Activated CD8-positive, alpha-beta memory T cell treated with anti-CD3 and anti-CD28 coated beads for 24 hours (primary cell): ENCODE measurements at places on chromosomes 16 and 17.
A peak's percentile ranks its signal among the peaks of the same experiment; 100 is the strongest.

- DNase-seq, result no peak
Measured at GRCh38 chr16:9508328-9508936, 417.0 kb downstream of the HAPSTR1 start.

DNA sequence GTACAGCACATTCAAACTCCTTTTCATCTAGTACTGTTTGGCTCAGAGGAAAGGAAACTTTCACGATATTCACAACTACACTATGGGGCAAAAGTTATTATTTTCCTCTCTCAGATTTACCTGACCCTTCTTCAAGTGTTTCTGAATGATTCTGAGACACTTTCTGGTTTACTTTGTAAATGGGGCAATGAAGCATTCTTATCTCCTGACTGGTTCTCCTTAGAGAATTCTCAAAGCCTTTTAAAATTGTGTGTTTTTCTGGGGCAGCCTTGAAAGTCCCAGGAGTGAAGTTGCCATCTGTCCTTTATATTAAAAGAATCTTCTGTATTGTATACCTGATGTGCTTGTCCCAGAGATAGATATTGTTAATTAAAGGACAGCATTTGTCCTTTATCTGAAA lies 264.9 kb downstream of the FTO start:
- DNase-seq, result no peak

DNA sequence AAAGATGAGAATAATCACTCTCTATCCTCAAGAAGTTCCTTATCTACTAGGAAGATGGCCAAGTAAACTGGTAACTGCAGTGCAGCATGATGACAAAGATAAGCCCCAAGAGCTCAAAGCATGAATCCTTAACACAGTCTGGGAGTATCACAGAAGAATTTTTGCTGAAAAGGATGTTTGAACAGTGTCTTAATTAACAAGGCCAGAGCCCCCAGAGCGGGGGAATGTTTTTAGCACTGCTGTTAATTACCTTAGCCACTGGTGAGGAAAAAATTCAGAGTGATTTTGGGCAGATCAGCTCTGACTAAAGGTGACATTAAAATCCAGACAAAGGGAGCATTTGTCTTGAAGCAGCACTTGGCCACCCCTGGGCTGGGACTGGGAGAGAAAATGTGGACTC lies 30.1 kb downstream of the ADAMTS18 start:
- no peak for DNase-seq

- peak; percentile 76 for DNase-seq
Measured at GRCh38 chr17:7856011-7856810, 1.1 kb downstream of the NAA38 start.

DNA sequence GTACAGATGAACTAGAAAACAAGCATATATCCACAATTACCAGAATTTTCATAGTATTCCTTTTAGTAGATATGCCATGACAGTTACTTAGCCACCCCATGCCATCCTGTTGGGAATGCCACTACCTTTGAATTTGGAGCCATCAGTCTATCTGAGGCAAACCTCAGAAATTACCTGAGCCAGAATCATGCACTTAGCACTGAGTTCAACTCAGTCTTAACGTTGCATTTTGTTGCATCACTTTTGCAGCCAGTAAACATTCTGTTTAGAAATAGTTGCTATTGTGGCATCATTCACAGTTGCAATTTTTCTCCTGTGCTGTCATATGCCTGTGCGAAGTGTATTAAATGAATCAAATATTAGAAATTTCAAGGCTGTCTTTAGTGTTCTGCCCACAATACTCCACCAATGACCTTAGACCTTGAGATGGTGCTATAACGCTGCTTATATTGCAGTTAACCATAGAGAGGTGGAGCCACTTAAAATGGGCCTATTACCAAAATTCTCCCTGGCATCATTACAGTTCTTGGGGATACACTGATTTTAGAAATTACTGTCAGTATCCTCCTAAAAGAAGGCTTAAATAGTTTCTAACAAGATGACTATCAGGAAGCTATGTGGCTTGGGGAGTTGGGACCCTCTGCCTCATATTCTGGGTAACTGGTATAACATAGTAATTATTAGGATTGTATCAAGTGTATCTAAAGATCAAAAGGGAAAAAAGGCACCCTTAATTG lies 11.1 kb downstream of the PTRH2 start:
- no peak for DNase-seq

GRCh38 chr16:84281074-84281473 lies 13.6 kb upstream of the WFDC1 start:
- DNase-seq, result no peak

DNA sequence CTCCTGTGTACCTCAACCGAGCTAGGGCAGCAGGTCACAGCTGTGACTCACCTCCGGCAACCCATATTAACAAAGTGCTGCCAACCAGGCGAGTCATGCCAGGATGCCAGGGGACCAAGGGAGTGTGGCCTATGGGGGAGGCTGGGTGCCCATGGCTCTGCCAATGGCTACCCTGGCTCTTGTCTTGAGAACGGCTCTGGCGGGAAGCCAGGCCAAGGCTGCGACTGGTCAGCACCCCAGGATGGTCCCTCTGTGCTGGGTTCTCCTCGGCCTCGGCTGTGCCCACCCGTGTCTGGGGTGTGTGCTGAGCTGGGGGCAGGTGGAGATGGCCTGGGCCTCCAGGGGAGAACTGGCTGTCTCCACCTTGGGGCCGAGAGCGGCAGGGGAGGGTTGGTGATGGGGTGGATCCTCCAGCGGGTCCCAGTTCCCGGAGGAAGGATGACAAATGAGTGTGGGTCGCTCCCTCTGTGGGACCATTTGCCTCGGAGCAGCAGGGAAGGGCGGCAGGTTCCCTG lies 75.8 kb downstream of the MRC2 start:
- no peak for DNase-seq

GRCh38 chr17:21194226-21194625 lies 19.7 kb downstream of the TMEM11 start:
- DNase-seq, result no peak

- no peak for DNase-seq
Measured at GRCh38 chr16:4713663-4714501, 20.2 kb downstream of the ANKS3 start.

DNA sequence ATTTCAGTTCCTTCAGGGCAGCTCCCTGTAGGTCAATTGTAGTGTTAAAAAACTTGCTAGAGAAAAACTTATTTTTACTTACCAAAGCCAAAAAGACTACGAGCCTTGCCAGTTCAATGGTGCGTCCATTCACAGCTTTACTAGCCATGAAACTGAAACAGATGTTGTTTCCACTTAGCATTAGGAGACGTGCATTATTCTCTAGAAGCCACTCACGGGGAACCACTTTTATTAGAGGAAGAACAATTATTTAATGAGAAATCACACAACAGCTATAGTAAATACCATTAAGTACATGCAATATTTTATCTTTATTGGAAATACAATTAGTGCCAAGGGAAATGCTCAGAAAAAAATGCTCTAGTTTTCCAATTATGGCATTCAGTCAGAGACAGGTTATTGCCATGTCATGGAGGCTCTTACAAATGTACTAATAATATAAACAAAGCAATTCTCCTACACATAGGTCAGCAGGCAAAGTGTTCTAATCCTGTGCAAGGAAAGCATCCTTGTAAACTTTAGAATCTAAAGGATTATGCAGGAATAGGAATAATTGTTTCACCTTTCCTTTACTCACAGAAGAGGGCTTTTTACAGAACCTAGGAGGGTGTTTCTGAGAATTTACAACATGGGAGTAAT lies 17.4 kb downstream of the LASP1NB start:
- no peak for DNase-seq

GRCh38 chr16:54317101-54317611 lies 30.6 kb upstream of the IRX3 start:
- no peak for DNase-seq

- no peak for DNase-seq
Measured at GRCh38 chr16:101586-101985, 23.6 kb downstream of the MPG start.

DNA sequence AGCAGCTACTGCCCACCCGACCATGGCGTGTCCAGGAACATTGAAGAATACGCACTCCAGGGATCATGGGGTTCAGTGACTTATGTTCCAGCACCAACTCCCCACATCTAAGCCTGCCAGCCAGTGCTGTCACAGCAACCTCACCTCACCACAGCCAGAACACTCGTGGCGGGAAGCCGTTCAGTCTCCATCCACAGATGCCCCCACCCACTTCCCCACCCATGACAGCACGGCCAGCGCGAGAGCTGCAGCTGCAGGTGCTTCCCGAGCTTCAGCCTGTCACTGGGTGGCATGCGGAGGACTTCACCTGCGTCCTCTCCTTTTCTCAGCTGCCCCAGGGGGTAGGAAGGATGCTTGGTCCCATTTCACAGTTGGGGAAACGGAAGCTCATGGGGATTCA lies 50.3 kb downstream of the RBFOX3 start:
- DNase-seq, result no peak

DNA sequence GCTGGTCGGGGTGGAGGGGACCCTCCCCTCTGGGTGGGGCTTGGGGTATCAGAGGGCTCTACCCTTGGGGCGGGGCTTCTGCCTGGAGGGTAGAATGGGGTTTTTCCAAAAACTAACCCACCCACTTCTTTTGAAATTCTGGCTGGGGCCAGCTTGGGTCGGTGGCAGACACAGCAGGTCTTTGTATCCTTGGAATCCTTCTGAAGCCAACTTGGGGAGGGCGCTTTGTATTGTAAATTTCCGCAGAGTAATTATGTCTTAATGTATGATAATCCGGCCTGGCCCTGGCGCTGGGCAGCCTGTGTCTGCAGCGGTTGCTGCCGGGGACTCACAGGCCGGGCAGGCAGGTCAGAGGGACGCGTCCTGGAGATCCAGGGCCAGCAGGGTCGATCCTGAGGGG lies 33.9 kb upstream of the GSE1 start:
- DNase-seq, result no peak

GRCh38 chr16:24721830-24722238 lies 7.6 kb upstream of the TNRC6A start:
- DNase-seq, result peak; percentile 61

DNA sequence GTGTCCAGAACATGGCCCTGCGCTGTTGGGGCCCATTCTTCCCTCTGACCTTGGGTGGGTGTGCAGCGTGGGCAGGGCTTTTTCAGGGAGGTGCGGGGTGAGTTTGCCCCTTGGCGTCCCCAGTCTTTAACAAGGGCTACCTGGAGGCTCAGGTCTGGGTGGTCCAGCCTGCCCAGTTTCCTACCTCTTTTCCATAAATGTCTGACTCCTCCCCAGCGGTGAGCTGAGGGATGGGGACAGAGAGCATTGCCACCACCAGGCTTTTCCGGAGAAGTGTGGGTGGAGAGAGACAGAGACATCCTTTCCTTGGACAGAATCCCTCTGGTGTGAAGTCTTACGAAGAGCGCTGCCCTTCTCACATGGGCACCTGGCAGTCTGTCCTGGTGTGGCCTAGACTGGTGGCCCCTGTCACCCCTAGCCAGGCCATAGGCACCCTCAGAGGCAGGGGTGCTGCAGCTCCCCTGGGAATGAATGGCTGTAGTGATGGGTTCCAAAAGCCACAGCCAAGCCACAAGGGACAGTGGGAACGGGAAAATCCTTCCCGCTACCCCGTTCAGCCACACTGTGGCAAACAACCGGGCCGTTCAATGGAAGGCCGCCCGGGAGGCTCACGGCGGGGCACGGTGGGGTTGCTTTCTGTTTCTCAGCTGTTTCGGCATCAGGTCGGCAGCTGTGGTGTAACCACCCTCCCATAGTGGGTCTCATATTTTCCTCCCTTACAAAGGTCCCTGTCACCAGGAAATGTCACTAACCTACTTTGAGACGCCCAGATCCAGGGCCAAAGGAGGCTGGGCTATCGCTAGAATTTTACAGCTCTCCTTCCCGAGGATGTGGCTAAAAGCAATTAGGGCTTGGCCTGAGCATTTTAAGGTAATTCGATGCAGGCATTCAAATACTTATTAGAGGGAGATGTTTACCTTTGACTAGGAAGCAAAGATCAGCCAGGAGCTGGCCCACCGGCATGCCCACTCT lies 61.9 kb upstream of the GSE1 start:
- DNase-seq, result peak; percentile 79

GRCh38 chr17:4008441-4009185 lies 44.4 kb upstream of the ATP2A3 start:
- DNase-seq, result no peak

DNA sequence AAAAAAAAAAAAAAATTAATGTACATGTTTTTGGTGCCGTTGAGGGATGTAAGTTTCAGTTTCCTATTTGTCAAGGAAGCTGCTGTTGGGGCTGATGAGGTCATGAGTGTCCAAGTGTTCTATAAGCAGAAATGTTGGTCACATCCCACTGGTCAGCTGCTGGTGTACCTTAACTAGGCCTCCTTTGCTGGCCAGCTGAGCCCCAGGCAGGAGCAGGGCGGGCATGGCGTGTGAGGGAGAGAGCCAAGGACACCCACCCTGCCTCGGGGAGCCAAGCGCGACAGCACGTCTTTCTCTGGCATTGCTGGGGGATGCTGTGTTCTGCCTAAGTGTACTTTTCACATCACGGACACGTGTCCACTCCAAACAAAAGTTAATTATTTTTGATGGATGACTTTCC lies 108.1 kb upstream of the CDC42EP4 start:
- DNase-seq, result no peak

GRCh38 chr17:49216953-49217650 lies 6.6 kb downstream of the ABI3 start:
- DNase-seq, result no peak

- no peak for DNase-seq
Measured at GRCh38 chr16:84785843-84786581, 33.8 kb upstream of the CRISPLD2 start.
